ENCODE measurements at places on chromosomes 16 and 17.

GRCh38 chr16:48330841-48331192, 54.4 kb downstream of the SIAH1 start:
- no peak for DNase-seq

- DNase-seq, result no peak
Observed at GRCh38 chr17:75821552-75821951, 22.7 kb downstream of the UNC13D start.

- peak; percentile 68 for DNase-seq
Observed at GRCh38 chr17:66677201-66677981, 157.5 kb upstream of the CACNG5 start.

GRCh38 chr16:57477531-57478202, 8.6 kb downstream of the DOK4 start:
- DNase-seq, result no peak

DNA sequence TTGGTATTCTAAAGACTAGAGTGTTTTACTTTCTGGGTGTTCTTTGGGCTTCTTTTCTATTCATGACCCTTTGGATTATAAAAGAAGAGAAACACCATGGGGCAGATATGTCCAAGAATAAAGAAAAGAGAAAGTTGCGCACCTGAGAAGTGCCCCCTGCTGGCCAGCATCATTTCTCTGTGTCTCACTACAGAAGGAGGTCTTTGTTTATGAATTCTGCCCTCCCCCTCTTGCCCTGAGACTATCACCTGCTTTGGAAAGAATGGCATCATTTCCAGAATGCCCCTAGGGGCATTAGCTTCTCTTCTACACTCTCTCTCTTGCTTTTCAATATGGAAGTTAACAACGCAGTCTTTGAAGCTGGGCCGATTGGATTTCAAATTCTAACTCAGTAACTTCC, 45.0 kb downstream of the CDH13 start:
- DNase-seq, result no peak

GRCh38 chr16:87585442-87586200, 16.7 kb upstream of the JPH3 start:
- DNase-seq, result no peak

DNA sequence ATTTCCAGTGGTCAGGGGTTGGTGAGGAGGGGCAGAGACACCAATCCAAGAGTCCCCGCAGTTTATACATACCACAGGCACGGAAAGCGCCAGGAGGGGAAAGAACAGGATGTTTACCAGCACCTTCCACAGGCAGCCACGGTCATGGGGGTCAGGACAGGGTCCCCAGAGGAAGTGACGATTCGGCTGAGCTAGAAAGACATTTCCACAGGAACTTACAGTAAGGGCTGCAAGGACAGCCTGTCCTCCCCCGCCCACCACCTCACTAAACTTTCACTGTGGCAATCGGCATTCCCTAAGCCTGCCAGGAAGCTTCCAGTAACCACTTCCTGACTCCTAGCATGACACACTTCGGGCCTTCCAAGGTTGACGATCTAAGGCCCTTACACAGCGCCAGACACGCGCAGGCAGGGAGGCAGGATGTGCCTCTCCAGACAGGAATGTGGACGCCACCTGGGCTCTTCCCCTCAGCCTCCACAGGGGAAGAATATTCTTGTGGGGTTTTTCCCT, 1.2 kb upstream of the MT2A start:
- DNase-seq, result peak; percentile 92

DNA sequence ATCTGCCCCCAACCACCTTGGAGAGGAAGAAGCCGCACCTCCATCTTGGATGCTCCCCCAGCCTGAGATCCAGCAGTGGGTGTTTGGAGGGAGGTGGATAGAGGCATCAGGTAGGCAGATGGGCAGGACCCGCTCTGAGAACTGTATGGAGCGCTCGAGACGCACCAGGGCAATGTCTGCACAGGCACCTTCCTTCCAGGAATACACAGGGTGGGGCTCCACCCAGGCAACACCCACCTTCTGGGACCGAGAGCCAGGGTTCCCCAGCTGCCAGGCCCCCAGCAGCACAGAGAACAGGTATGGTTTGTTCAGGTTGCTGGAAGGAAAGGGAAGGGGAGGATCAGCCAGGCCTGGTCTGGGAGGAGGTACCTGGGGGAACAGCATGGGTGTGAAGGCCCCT, 2.4 kb downstream of the PRSS22 start:
- DNase-seq, result no peak

GRCh38 chr17:41054025-41054424, 1.0 kb downstream of the KRTAP2-2 start:
- DNase-seq, result no peak

DNA sequence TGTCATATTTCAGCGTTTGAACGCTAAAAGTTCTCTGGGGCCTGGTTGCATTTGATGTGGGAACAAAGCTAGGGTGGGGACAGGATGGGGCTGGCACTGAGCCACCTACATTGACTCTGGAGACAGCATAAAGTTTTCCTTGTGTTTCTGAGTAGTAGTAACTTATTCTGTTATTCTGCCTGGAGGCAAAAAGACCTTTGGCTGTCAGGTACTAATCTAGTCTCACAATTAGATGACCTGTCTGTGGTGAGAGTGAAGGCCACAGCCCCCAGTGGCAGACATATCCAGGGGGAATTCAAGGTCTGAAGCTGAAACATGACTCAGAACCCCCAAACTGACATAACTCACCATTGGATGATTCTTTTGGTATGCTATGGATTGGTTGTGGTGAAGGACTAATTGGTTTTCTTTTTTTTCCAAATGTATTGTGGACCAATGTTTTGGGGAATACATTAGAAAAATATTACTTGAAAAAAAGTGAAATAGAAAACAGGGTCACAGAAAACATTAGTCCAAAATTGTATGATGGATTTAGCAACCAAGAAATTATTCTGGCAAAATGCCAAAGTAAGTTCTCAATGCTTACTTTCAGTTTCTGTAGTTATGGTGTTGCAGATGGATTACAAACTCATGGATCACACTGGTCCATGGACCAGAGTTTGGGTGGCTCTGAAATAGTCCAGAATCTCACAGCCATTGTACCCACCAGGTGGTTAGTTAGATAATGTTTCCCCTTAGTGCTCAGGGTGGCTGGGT, 10.5 kb upstream of the SALL1 start:
- DNase-seq, result no peak

- no peak for DNase-seq
Observed at GRCh38 chr17:65780111-65780510, 218.7 kb upstream of the AXIN2 start.

- DNase-seq, result no peak
Observed at GRCh38 chr17:19357761-19358160, 4.8 kb downstream of the B9D1 start.

GRCh38 chr16:70575376-70575775, 51.8 kb downstream of the SF3B3 start:
- DNase-seq, result no peak

DNA sequence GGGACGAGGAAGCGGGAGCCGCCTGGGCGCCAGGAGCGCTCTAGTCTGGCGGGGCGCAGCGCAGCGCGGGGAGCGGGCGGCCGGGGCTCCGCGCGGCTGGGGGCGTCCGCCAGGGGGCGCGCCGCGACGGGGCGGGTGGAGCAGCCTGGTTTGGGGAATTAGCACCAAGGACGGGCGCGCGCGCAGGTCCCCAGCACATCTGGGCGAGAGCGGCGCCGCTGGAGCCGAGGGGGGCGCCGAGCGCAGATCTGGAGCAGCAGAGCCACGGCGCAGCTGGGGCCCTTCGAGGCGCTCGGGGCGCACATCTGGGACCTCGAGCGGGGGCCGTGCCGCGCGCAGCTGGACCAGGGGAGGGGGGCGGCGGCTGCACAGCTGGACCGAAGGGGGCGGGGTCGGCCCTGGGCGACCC, at the start of gene NXPH3:
TSS of gene NXPH3 (plus strand) at position 193 of the 409 bp plus-strand sequence. CDS start 349 bp downstream, outside the sequence.
- peak; percentile 88 for DNase-seq

GRCh38 chr16:86062271-86062965, 163.5 kb downstream of the IRF8 start:
- DNase-seq, result no peak

GRCh38 chr16:86569701-86570447, 3.2 kb downstream of the FOXC2 start:
- no peak for DNase-seq

- no peak for DNase-seq
Observed at GRCh38 chr16:10858203-10858602, 18.8 kb upstream of the CIITA start.

DNA sequence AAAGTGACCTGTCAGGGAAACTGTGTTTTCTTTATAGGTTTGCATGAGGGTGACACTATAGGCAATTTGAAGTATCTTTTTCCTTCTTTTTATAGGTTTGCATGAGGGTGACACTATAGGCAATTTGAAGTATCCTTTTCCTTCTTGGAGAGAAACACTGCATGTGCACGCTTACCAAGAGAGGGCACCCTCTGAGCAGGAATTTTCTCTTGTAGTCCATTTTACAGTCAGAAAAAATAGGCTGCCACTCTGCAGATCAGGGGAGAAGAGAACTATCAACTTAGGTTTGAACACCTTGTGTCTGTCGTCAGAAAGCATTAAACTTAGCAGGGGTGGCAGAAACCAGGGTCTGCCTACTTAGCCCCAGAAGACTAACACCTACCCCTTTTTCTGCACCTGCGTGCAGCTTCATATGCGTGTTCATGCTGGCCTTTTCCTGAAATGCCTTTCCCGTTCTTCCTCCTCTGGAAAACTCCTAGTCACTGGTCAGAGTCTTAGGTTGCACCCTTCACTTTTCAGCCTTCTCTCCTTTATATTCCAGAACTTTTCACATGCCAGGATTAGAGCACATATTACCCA, 16.4 kb upstream of the SMIM36 start:
- DNase-seq, result peak; percentile 47

DNA sequence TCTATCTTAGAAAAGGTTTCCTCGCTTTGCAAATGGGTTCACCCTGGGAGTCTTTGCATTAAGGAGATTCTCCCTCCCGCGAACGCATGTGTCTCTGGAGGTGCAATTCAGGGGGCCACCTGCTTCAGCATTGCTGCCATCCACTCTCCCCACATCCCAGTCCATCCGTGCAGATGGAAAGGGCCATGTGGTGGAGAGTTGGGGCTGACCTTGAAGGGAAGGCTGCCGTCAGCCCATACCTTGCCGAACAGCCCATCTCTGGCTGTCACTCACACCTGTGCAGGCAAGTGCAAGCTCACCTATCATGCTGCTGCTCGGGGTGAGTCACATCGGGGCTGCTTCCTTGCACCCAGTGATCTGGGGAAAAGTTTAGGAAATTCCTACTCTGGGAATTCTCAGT, 106.1 kb downstream of the ZNF423 start:
- DNase-seq, result no peak

DNA sequence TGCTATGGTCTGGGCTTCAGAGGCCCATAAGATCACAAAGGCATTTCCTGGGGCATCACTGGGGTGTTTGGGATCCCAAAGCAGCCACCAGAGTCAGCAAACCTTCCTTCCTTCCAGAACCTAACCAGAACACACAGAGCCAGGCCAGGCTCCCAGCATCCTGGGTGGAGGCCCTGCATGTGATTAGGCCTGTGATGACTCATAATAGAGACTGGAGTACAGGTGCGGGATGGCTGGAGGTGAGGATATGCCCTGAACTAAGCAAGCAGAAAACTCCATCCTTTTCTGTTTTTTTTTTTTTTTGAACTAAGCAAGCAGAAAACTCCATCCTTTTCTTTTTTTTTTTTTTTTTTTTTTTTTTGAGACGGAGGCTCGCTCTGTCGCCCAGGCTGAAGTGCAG, 17.7 kb upstream of the GFOD2 start:
- no peak for DNase-seq

DNA sequence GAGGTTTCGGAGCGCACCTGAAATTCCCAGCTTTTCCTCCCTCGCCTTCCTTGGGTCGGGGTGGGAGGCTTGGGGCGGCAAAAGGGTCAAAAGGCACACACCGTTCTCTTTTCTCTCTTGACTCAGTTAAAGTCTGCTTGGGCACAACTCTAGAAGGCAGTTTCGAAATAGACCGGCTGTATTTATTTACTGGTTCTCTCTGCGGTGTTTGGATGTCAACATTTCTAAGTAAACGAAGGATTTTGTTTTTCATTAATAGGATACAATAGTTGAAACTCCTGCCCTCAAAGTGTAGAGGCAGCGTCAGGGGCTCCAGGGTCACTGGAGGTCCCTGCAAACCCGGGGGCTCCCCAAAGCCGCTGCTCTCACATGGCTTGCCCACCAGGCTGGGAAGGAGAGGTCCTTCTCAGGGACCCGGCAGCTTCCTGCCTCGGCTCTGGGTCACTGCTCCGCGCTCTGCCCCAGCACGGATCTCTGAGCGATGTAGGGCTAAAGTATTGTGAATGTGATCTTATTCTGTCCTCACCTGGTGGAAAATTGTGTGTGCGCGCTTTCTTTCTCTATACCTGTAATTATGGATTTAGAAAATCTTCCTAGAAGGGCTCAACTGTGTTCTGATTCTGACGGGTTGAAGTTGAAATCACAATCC, 952 bp downstream of the BMERB1 start:
- DNase-seq, result no peak

GRCh38 chr16:4682616-4683254, 10.6 kb upstream of the NUDT16L1 start:
- no peak for DNase-seq

DNA sequence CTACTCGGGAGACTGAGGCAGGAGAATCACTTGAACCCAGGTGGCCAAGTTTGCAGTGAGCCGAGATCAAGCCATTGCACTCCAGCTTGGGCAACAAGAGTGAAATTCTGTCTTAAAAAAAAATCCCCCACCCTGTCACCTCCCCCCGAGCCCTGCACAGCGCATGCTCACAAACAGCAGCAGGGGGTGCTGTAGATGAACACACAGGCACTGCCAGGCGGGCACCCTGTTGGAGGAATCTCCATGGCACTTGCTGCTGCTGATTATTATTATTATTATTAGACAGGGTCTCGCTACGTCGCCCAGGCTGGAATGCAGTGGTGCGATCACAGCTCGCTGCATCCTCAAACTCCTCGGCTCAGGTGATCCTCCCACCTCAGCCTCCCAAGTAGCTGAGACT, 24.6 kb downstream of the FZD2 start:
- no peak for DNase-seq

GRCh38 chr17:36869856-36870719, 67.2 kb upstream of the LHX1 start:
- DNase-seq, result no peak

GRCh38 chr16:11066261-11066870, 122.0 kb downstream of the CLEC16A start:
- DNase-seq, result no peak

DNA sequence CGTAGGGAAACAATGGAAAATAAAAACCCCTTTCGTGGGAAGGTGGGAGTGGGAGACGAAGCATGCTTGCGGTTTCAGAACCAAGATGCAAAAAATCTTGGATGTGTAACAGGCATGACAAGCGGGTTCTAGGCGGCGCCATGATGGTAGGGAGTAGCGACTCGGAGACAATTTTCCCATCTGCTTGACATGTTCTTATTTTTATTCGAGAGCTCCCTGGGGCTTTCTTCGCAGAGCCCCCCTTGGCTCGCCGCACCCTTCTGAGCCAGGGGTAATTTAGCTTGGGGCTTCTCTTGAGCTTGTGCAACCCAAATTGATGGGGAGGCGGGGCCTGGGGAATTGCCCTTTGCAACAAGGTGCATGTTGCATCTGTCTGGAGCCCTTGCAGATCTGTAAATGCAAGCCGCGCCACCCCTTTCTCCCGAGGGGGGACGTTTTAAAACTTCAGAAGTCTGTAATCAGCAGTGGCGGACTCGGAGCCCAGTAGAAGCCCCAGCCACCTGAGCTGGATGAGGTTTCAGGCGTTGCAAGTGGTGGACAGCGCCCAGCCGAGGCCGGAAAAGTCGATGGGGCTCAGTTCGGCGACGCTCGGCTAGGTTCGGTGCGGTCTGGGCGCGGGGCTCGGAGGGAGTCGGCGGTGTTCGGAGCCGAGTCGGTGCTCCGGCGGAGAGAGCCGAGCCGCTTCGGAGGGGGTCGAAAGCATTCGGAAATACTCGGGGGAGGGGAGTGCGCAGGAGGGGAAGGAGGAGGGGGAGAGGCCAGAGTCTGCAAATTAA, 2.9 kb downstream of the GNAO1 start:
- peak; percentile 81 for DNase-seq

- DNase-seq, result peak; percentile 84
Observed at GRCh38 chr17:77810536-77810935, 148.0 kb upstream of the TNRC6C start.
